ENCODE measurements at places on chromosomes 3 and 15.

DNA sequence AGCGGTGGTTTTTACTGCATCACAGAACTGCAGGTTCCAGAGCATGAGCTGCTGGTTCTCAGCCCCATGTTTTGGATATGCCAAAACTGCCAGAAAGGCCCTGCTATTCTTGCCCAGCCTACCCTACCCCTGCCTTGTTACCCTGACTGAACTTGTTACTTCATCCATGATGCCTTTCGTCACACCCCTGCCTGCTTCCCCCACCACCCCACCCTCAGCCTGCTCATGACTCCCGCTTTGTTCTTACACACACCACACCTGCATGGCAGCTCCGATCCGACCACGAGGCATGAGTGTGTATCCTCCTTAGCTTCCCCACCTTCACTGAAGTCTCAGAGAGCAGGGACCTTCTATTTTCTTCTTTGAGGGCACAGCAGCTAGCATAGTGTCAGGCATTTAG, 5.1 kb upstream of the TM4SF1 start:
- no peak for DNase-seq

DNA sequence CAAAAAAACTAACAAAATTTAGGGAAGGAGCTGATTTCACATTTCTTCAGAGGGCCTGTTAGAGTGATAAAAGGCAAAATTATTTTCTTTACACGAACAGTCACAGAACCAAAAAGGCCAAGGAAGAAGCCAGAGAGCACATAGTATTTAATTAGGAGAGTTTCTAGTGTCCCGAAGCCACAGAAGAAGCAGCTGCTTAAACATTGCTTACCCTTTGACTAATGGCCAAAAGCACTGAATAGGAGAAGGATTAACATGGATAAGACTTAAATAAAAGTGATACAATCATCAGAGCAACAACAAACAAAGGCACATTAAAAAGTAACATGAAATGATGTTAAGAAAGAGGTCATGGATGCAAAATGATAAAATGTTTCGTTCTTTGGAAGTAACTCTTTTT, 98.6 kb downstream of the CHL1 start:
- DNase-seq: no peak

GRCh38 chr3:2635511-2635910, 474.7 kb downstream of the IL5RA start:
- DNase-seq: no peak

GRCh38 chr15:73940061-73940981, 14.1 kb downstream of the LOXL1 start:
- no peak for DNase-seq

DNA sequence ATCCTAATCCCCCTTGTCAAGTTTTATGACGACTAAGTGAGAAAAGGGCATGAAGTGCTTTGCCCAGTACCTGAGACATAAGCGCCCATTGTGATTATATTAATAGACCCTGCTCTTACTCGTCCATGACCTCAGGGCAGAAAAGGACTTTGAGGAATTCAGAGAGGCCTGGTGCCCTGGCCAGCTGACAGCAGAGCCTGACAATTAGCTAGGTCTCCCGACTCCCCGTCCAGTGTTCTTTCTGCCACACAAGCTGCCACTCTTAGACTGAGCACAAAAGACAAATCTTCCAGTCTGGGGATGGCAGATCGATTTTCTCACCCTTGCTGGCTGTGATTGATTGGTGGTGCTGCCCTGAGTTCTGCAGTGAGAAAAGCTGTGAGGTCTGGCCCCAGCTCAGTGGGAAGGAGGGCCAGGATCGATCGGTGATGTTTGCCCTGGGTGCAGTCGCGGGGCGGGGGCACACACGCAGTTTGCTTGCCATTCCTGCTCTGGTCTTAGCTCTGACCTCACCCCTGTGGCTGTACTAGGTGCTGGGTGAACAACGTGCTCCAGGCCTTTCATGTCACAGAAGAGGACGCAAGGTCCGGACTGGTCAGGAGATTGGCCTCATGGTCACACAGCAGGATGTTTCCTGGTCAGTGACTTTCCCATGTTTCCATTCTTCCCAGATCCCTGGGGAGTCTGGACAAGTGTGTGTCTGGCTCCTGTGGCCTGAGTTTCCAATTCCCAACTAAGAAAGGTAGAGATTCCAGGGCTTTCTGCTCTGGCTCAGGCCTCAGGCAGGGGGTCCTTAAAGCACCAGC, 67.4 kb upstream of the TLE3 start:
- no peak for DNase-seq

DNA sequence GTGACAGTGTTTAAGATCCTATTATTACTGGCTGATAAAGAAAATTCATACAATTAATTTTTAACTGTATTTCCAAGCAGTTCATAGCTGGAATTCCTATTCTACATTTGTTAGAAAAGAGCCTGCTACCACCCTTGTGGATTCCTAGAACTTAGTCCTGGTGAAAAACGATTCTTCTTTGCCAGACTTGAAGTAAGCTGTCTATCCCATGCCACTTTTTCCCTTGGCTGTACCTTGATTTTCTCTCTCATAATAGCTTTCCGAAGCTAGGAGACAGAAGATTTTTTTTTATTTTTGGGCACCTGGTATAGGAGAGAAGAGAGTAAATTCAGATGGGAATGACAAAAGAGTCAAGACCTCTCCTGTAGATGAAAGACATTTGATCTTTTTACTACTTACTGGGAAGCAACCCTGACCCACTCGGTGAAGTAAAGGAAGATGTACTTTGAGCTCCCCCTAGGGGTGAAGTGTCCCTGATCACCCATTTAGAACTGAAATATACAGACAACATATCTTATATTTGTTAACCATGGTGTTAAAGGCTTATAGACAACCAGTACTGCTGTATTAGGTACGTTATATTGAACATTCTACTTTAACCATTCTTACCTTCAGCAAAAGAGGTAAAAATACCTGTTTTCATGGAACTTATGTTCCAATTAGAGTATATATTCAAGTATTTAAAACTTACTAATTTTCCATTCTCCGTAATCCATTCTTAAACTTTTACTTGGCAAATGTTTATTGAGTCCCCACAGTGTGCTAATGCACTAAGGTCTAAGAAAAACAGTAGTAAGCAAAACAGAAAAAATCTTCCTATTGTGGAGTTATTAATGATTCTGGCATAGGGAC, 36.2 kb upstream of the C3orf38 start:
- DNase-seq: peak; percentile 38

GRCh38 chr15:73959801-73960200, 32.3 kb downstream of the STOML1 start:
- no peak for DNase-seq

GRCh38 chr15:61459785-61460707, 230.9 kb upstream of the RORA start:
- DNase-seq: no peak

DNA sequence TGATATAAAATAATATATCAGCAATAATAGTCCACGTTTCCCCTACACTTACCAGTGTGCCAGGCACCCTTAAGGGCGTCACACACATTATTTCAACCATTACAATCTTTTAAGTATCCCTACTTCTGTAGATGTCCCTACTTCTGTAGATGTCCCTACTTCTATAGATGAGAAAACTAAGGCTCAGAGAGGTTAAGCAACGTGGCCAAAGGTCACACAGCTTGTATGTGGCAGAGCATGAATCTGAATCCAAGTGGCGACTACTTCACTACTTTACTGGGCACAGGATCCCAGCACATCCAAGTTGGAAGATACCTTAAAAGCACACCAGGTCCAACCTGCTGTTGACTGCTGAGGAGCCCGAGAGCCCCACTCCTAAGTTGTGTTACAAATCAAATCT, 77.5 kb downstream of the TLE3 start:
- no peak for DNase-seq

- no peak for DNase-seq
These were observed 31.1 kb upstream of the INSYN1 start for GRCh38 chr15:73784291-73784690.

All from iPS DF 19.7 (cell line).